ENCODE measurements at places on chromosomes 11 and 22.

DNA sequence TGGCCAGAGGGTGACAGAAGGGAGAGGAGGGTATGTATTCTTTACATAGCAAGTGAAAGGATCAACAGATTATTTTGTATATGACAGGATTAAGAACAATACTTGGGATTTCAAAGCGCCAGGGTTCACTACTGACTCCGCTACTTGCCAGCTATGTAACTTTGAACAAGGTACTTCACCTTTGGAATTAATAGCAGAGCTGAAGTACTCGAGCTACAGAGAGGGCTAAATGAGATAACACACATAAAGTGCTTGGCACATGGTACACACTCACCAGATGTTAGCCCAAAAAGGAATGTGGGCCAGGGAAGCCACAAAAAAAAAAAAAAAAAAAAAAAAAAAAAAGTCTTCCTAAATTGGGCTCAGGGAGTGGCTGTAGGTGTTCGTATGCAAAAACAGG lies 408.4 kb downstream of the BUD13 start:
- no peak for DNase-seq

DNA sequence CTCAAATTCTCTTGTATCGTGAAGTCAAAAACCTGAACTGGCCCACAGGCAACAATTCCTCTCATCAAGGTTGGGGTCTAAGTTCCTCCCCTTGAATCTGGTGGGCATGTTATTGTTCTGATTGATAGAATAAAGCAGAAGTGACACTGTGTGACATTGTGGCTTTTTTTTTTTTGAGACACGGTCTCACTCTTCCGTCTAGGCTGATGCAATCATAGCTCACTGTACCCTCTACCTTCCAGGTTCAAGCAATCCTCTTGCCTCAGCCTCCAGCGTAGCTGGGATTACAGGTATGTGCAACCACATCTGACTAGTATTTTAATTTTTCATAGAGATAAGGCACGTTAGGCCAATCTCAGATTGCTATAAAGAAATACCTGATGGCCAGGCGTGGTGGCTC lies 8.9 kb upstream of the PELI3 start:
- no peak for DNase-seq

- DNase-seq: no peak
These were observed 35.1 kb downstream of the ZNF143 start for GRCh38 chr11:9495803-9496514.

- no peak for DNase-seq
These were observed 54.0 kb downstream of the C11orf91 start for GRCh38 chr11:33646629-33647028.

GRCh38 chr11:18001191-18001590 lies 11.7 kb downstream of the SERGEF start:
- DNase-seq: no peak

GRCh38 chr11:120964857-120965256 lies 59.0 kb upstream of the TBCEL start:
- no peak for DNase-seq

- DNase-seq: no peak
These were observed 453.4 kb downstream of the NTM start for GRCh38 chr11:131823772-131824171.

GRCh38 chr22:45231293-45231692 lies 9.4 kb downstream of the KIAA0930 start:
- no peak for DNase-seq

DNA sequence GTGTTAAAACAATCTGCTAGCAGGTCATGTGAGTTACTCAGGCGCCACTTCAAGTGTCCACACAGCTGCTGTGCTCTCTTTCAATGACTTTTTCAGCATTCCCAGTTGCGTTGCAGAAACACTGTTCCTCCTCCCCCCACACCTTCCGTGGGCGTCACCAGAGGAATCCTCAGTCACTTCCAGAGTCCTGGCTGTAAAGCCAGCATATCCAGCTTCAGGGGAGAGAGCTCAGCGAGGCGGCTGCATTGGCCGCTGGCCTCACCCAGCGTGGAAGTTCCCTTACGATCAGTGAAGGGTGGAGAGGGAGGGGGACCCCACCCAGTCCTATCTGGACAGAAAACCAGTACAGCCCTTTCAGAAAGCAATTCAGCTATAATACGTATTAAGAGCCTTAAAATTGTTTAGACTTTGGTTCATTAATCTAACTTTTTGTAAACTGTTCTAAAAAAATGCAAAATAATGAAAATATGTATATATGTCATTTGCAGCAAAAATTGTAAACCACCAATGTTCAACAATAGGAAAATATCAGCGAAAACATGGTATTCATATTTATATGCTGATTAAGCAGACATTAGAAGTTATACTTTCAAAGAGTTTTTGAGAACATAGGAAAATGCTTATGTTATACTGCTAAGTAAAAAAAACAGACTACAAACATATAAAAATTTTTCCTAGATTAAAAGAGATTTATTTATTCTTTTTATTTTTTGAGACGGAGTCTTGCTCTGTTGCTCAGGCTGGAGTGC lies 2.8 kb upstream of the ANO9 start:
- peak; percentile 54 for DNase-seq

DNA sequence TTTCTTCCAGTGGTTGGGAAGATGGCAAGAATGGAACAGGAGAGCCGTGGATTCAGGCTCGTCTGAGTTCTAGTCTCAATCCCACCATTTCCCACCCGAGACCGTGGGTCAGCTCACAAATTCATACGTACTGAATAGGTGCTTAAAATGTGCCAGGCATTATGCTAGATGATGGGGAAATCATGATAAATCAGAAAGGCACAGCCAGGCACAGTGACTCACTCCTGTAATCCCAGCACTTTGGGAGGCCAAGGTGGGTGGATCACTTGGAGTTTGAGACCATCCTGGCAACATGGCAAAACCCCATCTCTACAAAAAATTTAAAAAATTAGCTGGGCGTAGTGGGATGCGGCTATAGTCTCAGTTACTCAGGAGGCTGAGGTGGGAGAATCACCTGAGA lies 7.1 kb downstream of the TRIOBP start:
- no peak for DNase-seq

GRCh38 chr22:28907311-28908008 lies 24.1 kb downstream of the ZNRF3 start:
- DNase-seq: no peak

- DNase-seq: no peak
These were observed 628.3 kb upstream of the CHORDC1 start for GRCh38 chr11:90851196-90851595.

GRCh38 chr22:25845985-25846745 lies 104.2 kb downstream of the MYO18B start:
- no peak for DNase-seq
